ENCODE measurements at places on chromosomes 1 and 21.

DNA sequence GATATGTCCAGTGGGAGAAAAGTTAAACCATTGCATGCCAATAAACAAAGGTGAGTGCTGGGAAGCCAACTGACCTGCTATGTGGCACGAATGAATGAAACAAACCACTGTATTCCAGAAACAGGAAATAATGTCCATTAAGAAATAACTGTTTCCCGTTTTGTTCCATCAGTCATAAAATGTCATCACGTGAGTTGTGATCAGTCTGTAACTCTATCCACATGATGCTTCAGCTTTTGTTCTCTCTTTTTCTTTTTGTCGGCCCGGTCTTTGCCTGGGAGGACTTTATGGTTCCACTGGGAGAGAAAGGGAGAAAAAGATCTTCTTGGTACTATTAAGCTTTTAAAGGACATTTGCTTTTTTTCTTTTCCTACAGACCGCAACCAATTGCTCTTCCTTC is 179.9 kb downstream of the TGFB2 start:
- DNase-seq = no peak

DNA sequence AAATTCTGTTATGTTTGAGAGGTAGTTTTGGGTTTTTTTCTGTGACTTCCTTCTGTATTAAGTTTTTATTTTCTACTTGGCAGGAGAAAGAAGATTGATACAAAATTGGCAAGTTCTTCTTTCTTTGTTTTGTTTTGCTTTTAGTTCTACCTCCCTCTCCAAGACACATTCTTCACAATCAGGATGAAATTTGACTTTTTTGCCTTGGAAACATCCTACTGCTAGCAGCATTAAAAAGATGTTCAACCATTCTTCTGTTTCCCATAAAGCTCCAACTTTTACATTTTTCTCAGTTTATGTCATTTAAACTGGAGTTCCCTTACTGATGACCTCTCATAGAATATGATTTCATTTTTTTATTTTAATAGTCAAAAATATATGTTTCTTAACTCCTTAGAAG is 234.8 kb downstream of the NCAM2 start:
- DNase-seq = no peak

- no peak for DNase-seq
Observed at GRCh38 chr1:243924588-243925349, 74.7 kb upstream of the AKT3 start.

DNA sequence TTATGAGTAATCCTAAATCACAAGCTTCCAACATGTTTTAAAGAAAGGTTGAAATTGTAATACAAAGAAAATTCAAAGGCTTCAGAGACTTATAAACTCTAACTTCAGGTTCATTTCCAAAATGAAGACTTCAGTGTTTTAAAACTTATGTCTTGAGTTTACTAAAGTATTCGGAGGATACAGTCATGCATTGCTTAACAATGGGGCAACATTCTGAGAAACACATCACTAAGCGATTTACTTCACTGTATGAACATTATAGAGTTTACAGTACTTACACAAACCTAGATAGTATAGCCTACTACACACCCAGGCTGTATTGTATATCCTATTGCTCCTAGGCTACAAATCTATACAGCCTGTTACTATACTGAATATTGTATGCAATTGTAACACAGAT is 38.3 kb downstream of the CEP170 start:
- DNase-seq = no peak

- DNase-seq = no peak
Observed at GRCh38 chr1:167022384-167022783, 33.3 kb downstream of the MAEL start.

DNA sequence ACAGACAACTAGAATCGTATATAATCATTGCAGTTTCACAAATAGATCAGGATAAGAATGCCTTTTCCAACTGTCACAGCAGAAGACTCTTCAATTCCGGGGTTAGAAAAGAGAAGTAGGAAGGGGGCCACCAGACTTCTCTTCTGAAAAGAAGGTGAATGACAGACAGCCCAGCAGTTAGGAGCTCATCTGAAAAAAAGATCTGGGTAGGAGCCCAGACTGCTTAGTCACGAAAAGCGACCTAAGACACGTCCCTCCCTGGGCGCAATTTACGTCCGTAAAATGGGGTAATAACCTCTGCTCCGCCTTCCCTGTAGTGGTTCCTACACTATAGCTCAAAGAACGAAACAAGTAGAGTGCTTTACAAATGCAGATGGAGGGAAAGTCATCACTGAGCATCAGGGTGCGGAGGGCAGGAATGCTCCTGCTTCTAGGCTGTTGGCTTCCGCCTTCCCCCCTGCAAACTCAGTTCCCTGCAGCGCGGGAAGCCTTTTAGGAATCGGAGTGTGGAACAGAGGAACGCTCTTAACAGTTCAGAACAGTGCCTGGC is 582 bp downstream of the ORC1 start:
- no peak for DNase-seq

GRCh38 chr1:115373305-115373704 is 35.3 kb upstream of the NGF start:
- no peak for DNase-seq

DNA sequence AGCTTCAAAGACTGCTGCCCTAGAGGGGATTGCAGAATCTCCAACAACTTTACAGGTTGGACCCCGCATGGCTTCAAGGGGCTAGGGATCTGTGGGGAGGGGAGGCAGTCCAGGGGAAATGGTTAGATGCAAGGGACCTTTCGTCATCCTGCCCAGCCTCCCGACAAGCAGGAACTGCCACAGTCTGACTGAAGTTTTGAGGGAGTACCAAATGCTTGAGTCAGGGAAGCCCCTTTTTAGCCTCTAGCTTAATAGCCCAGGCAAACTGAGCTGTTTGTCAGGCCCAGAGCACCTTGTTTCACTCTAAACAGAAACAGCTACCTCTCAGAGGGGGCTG is 1.1 kb downstream of the TOR3A start:
- no peak for DNase-seq

GRCh38 chr1:150925080-150925479 is 1.1 kb upstream of the SETDB1 start:
- DNase-seq = no peak

GRCh38 chr21:38221594-38221993 is 35.2 kb upstream of the KCNJ15 start:
- no peak for DNase-seq

- DNase-seq = no peak
Observed at GRCh38 chr1:210259561-210259960, 27.0 kb downstream of the SERTAD4 start.

GRCh38 chr1:86114816-86115400 is 41.7 kb downstream of the COL24A1 start:
- DNase-seq = peak; percentile 43

DNA sequence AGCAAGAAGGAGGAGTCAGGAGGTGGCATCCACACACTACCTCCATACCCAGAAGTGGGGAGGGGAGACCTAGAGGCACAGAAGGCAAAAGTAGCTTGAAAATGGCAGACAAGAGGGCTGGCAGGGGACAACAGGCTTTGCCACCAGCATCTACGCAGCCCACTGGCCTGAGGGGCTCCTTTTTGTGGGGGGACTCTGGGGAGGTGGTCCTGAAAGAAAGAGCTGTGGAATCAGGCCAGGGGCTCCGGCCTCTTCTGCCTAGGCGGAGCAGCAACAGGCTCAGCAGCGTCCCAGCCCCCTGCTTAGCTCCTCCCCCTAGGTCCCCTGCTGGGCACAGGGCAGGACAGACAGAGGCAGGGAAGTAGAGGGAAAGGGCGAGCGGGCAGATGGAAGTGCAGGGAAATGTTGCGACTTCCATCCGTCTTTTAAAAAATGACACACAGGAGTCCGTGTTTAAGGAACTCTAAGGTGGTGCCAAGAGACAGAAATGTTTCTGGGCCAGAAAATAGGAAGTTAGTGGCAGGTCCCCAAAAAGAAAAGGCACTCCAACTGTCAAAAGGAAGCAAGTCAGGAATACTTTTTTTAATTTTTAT is 10.0 kb upstream of the LEFTY2 start:
- no peak for DNase-seq

- no peak for DNase-seq
Observed at GRCh38 chr1:11855430-11855829, 3.3 kb downstream of the NPPB start.

- DNase-seq = no peak
Observed at GRCh38 chr1:246921481-246921880, 10.3 kb downstream of the AHCTF1 start.

- DNase-seq = no peak
Observed at GRCh38 chr1:229253151-229253974, 17.5 kb upstream of the RAB4A start.

DNA sequence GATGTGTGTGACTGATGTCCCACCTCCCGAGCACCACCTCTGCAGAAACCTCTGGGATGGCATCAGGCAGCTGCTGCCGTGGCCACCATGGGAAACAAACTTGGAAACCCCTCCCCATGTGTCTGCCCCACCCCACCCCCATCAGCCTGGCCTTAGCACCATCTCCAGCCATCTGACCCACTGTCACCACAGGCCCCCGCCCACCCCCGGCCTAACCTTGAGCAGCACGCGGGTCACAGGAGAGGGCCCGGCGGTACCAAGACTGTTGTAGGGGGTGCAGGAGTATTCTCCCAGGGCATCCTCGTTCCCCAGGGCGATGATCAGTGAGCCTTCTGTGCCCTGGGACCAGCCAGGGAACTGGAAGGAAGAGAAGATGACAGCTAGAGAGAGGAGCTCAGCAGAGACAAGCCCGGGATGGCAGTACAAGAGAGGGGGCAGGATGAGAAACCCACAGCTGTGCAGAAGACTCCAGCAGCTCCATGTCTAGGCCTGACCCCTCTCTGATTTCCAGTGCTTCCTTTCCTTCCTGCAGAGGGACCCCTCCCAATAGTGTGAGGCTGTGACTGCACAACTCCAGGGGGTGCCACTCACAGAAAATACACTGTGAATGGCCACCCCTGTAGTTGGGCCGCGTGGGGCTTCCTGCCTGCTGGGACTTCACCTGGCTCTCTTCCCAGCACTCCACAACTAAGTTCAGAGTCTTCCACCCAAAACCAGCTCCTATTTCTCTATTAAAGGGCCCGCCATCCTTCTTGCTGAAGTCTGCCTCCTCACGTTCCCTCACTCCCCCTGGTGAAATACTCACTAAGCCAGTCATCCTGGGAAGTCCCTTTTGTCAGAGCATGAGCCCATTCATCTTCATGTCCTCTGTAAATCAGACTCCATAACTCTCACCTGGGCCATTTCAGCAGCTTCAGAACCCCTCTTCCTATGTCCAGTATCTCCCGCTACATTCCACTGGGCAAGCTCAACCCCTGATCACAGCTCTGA is 7.3 kb upstream of the TAGLN2 start:
- no peak for DNase-seq

DNA sequence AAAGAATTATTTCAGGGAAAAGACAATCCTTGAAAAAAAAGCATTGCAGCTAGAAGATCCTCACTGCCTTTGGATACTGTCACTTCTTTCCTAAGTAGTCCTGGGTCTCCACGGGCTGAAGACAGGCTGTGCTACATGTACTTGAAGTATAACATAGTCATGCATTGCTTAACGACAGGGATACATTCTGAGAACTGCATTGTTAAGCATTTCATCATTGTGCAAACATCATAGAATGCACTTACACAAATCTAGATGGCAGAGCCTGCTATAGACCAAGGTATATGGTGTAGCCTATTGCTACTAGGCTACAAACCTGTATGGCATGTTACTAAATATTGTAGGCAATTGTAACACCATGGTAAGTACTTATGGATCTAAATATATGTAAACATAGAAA is 54.0 kb downstream of the KIAA0040 start:
- DNase-seq = no peak

GRCh38 chr1:238484121-238484520 is 593.4 kb upstream of the ZP4 start:
- DNase-seq = no peak

- no peak for DNase-seq
Observed at GRCh38 chr1:182568647-182569284, 20.3 kb downstream of the RNASEL start.

DNA sequence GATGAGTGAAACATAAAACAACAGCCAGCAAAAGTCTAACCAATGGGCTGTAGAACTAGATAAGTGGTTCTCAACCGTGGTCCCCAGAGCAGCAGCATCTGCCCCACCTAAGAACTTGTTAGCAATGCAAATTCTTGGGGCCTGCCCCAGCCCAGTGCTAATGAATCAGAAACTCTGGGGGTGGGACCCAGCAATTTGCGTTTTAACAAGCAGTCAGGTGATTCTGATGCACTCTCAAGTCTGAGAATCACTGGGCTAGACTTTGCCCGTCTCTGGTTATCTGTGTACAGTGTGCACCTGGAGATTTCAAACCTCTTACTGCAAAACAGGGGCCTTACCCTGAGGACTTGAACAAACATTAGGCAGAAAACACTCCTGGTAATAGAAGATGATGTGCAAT is 66.5 kb downstream of the PLXNA2 start:
- DNase-seq = no peak

- DNase-seq = no peak
Observed at GRCh38 chr1:116352349-116352813, 20.7 kb upstream of the ATP1A1 start.

DNA sequence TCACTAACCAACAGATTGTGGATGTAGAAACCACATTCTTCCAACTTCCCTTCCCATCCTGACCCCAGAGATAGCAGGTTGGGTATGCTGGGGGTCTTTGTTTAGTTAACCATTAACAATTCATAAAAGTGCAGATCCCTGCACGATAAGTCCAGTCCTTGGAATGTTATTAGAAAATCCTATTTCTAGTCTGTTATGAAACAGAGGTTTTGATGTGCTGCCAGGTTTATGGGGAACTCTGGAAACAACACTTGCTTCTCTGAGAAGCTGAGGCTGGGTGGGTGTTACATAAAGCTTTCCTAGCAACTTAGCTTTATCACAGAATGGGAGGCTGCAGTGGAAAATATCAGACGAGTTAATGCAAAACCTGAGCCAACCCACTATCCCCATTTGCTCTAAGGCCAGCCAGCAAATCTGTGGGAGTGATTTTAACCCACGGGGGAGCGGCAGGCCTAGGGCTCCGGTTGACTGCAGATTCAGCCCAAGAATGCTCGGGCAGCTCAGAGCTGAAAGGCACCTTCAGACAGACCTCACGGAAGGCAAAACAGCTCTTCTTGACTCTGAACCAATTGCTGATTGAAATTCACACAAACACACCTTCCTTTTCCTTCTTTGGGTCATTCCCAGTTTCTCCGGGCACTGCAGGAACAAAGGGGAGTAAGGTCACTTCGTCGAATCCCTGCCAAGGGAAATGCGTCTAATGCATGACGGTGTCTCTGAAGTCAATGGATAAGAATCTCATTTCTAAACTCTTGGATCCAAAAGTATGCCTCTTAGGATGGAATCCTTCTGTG is 111.7 kb upstream of the IRF2BP2 start:
- peak; percentile 95 for DNase-seq

- DNase-seq = no peak
Observed at GRCh38 chr21:22890656-22891055, 1892.4 kb downstream of the NCAM2 start.
